Esophagus squamous epithelium (tissue), 5 donors: ENCODE measurements at places on chromosomes 6 and 20. TPM values are rescaled to one million over a fixed set of nuclear protein-coding genes. Genes with fewer than 3 reads are reported as not detected.

KCNQ5 gene
- 4.4 TPM for total RNA-seq

COL10A1 gene
- not detected for total RNA-seq

SEL1L2 gene
- not detected for total RNA-seq

- no peak for DNase-seq
Measured at GRCh38 chr6:11209369-11209768, 23.1 kb downstream of the NEDD9 start.

- no peak for DNase-seq
Measured at GRCh38 chr20:32885952-32886351, 27.2 kb downstream of the EFCAB8 start.

DNA sequence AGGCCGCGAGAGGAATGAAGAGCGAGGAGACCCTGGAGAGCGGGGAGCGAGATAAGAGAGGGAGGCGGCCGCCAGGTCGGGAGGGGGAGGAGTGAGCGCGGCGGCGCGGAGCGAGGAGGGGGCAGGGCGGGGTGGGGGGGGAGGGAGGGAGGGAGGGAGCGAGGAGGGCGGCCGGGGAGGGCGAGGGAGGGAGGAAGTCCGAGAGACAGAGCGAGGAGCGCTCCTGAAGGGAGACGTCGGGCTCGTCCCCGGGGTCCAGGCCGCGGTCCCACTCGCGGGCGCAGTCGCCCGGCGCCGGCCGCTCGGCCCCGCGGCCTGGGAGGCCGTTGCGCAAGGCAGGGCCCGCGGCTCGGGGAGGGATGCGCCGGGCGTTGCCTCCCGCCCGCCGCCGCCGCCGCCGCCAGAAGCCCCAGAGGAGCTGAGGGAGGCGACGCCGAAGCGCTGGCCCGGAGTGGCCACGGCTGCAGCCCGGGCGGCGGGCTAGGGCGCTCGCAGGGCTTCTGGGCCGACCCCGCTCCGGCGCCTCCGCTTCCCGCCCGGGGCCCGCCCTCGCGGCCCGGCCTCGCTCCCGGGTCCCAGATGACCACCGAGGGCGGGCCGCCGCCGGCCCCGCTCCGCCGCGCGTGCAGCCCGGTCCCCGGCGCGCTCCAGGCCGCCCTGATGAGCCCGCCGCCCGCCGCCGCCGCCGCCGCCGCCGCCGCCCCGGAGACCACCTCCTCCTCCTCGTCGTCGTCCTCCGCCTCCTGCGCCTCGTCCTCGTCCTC lies at the start of gene FOXF2:
Gene FOXF2, plus strand, starts transcription at position 208 of the 764 bp plus-strand sequence. Its CDS starts 372 bp downstream, at position 580.
- no peak for DNase-seq

DNA sequence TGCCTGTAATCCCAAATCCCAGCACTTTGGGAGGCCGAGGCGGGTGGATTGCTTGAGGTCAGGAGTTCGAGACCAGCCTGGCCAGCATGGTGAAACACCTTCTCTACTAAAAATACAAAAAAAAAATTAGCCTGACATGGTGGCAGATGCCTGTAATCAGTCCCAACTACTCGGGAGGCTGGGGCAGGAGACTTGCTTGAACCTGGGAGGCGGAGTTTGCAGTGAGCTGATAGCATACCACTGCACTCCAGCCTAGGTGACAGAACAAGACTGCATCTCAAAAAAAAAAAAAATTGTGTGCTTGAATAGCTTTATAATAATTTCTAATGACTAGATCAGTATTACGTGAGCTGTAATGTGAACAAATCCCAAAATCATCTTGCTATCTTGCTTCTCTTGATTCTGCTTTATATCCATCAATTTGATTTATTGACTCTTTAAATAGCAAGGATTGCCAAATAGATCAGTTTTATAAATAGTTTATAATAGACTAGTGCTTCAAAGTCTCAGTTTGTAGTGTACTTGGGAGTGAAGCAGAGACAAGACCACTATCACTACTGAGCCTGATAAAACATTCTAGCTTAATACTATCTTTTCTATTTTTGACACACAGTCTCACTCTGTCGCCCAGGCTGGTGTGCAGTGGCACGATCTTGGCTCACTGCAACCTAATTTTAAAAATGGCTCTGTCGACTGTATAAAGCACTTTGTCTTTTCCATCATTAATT lies 7.1 kb downstream of the AMD1 start:
- no peak for DNase-seq

PDSS2 gene
- 12.2 TPM for total RNA-seq

- DNase-seq: no peak
Measured at GRCh38 chr6:45416700-45417099, 39.0 kb upstream of the SUPT3H start.

VSX1 gene
- total RNA-seq: not detected
